Stimulated activated CD8-positive, alpha-beta memory T cell treated with anti-CD3 and anti-CD28 coated beads, Interleukin-4, amount 100 ng/mL, for 1 hour (primary cell): ENCODE measurements at places on chromosomes 7 and 10.

GRCh38 chr10:92965314-92965713 lies 95.3 kb upstream of the CYP26C1 start:
- DNase-seq: no peak

DNA sequence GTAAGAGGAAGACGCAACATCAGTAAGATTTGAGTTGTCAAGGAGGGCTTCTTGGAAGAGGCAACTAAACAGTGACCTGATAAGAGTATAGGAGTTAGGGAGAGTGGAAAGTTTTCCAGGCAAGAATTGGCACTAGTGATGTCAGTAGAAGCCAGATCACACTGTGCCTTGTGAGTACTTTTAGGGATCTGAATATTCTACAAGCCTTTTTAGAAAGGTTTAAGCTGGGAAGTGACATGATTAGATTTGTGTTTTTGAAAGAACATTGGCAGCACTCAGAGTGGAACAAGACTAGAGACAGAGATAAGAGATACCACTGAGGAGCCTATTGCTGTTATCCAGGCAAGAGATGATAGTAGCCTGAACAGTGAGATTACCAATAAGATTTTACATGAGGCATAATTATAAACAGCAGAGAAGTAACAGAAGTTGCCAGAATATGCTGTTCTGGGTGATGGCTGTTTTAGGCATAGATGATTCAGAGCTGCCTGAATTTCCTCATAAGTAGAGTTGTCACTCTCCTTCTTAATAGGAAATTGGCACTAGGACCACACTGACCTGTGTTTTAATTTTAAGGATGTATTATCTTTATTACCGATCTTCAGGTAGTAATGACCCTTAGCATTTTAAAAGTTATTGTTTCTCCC lies 45.6 kb downstream of the NHLRC2 start:
- no peak for DNase-seq

DNA sequence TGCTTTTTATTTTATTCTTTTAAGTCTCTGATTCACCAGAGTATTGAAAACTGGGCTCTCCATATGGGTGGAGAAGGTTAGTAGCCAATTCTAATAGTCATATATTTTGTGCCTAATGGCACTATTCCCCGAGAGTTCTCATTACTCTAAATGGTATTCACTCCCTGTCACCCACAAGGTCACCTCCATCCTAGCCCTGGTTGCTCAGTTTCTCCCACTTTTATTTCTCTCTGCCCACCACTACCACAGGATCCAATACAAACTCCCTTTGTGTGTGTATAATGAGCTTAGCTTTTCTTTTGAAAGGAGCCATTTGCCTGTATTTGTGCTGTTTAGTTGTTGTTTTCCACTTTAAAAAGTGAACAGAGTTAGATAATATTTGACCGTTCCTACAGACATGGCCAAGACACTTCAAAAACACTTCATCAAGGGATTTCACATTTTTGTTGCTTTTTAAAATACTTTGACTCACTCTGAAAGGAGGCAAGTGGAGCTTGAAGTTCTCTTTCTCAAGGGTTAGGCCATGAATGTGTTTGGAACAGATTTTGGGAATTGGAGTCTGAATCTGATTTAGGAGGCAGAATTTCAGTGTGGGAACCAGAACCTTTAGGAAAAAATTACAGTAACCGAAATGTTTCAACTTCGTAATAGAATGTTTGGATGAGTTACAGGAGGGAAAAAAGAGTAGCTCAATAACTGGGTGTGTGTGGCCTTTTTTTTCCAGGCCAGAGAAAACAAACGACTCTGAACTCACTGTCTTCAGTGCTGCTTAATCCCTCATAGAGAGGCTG lies 321.3 kb downstream of the BICC1 start:
- DNase-seq: no peak

- no peak for DNase-seq
Observed at GRCh38 chr7:84399661-84400060, 205.1 kb upstream of the SEMA3A start.

DNA sequence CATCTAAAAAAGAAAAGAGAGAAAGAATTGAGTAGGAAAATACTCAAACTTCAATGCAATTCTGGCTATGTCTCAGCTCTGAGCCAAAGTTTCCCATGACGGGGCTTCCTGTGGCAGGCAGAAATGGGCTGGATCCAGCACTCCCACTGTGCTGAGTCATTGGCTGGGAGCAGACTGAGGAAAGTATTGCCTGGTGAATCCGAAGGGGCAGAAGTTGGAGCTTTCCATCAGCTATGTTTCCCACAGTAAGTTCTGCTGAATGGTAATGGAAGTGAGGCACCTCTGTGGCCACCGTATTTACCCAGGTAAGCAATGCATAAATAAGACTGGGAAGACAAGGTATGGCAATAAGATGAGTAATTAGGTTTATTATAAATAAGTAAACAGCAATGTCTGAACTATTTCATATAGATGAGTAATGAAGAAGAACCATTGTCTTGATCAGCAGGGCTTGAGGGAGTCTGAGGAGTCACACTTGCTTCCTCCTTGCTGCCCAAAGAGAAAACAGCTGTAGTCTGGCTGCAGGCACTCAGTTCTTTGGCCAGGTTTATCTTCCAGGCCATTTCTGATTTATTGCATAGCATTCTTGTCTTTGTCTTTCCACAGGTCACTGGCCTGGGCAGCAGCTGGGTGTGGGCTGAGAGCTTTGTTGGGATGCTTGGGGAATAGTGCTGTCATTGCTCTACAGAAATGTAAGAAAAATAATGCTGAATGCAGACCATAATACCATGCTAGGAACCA lies 255.3 kb downstream of the DNAJB9 start:
- no peak for DNase-seq

GRCh38 chr7:99106411-99106810 lies 37.5 kb downstream of the SMURF1 start:
- DNase-seq: no peak

- no peak for DNase-seq
Observed at GRCh38 chr7:77699056-77699455, 2.8 kb downstream of the RSBN1L start.

DNA sequence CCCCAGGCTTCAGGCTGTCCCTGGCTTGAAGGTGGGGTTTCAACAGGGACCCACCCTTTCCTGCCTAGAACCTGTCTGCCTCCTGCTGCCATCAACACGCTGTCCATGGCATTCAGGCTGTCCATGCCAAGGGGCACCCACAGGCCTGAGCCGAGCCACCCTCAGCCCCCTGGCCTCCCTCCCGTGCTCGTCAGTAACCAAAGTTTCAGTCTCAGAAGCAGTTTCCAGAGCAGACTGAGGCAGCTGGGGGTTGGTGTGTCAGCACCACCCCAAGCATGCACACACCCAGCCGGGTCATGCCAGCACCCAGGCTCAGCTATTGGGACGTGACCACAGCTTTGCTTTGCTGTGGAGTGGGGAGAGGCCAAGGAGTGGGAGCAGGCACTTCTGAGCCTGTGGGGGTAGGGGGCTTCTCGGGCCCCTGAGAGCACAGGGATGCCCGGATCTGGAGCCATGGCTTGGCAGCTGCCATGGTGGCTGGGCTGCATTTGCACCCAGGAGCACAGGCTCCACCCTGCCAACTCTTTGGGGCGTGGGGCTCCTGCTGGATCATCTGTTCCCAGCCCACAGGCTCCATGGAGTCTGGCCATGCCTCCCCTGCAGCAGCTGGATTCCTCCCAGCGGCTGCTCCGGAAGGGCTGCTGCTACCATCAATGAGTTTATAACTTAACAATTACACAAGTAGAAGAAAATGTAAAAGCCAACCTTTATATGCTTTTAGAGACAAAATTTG lies 314.5 kb upstream of the SEMA3C start:
- no peak for DNase-seq

DNA sequence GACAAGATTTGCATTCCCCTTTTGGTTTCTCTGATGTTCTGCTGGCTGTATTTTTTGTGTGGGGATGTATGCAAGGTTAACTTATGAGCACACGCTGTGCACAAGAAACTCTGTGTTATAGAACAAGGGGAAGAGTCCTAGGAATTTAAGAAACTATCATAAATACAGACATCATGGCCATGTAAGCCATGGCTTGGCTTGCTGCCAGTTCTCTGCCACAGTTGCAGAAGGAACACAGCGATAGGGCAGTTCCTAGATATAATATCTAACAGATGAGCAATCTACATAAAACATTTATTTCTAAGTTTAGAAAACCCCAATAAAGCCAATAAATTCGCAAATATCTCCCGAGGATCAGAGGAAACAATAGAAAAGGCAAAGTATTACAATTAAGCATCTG lies 153.3 kb downstream of the LRRTM3 start:
- DNase-seq: no peak

DNA sequence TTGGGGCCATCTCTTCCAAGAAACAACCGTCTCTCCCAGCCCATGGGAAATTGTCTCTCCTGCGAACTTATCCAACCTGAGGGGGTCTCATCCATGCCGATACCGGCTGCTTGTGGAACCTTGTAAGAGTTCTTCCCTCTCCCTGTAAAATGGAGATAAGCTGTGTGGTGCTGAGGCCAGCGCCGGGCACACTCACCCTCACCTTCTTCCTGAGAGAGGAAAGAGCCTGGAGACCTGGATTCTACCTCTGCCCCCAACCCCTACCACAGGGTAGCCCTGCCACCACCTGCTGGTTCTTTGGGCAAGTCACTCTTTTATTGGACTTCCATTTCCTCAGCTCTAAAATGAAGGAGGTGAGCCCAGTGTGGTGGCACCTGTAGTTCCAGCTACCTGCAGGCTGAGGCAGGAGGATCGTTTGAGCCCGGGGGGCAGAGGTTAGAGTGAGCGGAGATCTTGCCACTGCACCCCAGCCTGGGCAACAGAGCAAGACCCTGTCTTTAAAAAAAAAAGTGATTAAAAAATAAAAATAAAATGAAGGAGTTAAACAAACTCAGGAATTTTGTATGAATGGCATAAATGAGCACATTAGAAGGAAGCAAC lies 38.4 kb upstream of the PSAP start:
- no peak for DNase-seq

- no peak for DNase-seq
Observed at GRCh38 chr10:60643874-60644273, 134.4 kb upstream of the CDK1 start.

DNA sequence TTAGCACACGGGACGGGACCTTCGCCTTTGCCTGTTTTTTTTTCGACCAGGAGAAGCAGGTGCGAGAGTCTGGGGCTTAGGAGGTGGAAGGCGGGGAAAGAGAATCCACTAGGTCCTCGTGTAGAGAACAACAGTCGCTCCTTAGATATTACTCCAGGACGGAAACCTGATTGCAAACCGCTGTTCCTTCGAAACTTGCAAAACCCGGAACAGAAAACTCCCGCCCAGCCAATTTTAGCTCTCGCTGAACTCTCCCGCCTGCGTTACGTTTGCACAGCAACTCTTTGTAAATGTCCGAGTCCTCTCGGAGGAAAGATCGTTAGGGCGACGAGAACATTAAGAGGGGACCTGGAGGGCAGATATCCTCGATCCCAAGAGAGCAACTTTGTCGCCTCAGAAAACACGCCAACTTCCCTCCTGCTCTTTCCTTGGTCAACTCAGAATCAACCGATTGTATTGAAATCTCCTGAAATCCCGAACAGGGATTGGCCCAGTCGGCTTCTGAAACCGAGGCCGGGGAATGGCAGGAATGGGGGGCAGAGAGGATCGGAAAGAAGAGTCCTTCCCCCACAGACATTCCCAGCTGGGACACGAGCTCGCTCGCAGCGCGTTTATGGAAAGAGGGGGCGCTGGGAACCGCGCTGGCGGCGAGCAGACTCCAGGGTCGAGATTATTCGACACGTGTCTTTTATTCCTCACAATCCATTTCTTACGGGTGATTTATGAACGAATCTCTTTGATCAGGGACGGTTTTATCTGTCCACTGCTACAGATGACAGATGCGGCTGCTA lies 9.9 kb downstream of the TWIST1 start:
- DNase-seq: no peak

- no peak for DNase-seq
Observed at GRCh38 chr7:149741629-149742028, 31.8 kb downstream of the ZNF467 start.

- DNase-seq: no peak
Observed at GRCh38 chr7:80591654-80592053, 46.8 kb upstream of the CD36 start.

GRCh38 chr7:37016064-37016878 lies 292.0 kb upstream of the AOAH start:
- no peak for DNase-seq

DNA sequence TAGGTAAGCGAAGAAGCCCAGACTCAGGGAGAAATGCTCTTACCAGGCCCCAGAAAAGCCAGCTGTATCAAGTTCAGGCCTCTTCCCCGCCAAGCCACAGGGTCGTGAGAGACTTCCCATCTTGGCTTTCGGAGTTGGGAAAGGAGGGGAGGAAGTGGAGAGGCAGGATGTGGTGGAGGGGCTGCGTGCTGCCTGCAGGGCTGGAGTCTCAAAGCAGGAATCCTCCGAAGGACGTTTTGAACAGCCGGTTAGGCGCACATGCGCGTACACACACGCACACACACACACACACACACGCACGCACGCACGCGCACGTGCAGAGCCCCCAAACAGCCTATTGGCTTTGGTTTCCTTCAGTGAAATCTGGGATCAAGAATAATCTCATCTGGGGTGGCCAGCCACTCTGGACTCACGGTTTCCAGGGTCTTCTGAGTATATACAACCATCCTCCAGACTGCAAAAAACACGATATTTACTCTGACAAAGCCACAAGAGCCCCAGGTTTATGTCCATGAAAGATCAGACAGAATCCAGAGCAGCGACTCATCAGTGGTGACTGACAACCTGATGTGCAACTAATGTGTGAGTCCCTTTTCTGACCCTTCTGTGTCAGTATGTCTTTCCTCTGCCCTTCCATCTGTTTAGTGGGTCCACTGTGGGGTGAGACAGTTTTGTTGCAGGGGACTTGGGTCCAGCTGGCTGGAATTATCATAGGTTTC lies 115.0 kb upstream of the ZNF438 start:
- DNase-seq: no peak

- DNase-seq: no peak
Observed at GRCh38 chr10:70827086-70827757, 11.5 kb downstream of the SGPL1 start.

GRCh38 chr7:33909318-33909717 lies 4.0 kb downstream of the BMPER start:
- no peak for DNase-seq

- DNase-seq: no peak
Observed at GRCh38 chr10:34786464-34786863, 28.6 kb downstream of the PARD3 start.

DNA sequence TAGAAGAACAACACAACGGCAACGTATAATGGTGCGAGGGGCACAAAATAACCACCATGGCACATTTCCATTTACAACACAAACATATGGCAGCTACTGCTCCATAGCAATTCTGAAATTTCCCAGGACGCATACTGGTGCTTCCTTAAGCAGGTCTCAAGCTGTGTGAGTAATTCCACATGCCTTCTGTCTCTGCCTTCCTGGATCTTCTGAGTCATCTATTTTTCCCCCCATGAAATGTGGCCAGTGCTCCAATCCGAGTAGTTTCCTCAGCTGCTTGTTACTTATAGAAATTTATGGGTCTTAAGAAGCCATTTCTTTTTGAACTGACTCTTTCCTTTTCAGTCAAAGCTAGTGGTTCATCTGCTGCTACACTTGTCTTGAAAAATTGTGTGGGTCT lies 256.6 kb upstream of the KLF6 start:
- DNase-seq: no peak

- DNase-seq: no peak
Observed at GRCh38 chr7:100568176-100568895, 5.4 kb downstream of the SAP25 start.

GRCh38 chr10:3755440-3756359 lies 29.3 kb downstream of the KLF6 start:
- DNase-seq: no peak
